Naive thymus-derived CD8-positive, alpha-beta T cell (primary cell): ENCODE measurements at places on chromosomes 1 and 21.

- DNase-seq, result no peak
Observed at GRCh38 chr1:43207229-43207853, 35.2 kb downstream of the CFAP57 start.

- DNase-seq, result no peak
Observed at GRCh38 chr1:35080171-35080854, 1.1 kb downstream of the ZMYM1 start.

GRCh38 chr1:81730881-81731280 lies 69.9 kb upstream of the ADGRL2 start:
- no peak for DNase-seq

GRCh38 chr21:43913928-43914327 lies 48.9 kb downstream of the AGPAT3 start:
- no peak for DNase-seq

DNA sequence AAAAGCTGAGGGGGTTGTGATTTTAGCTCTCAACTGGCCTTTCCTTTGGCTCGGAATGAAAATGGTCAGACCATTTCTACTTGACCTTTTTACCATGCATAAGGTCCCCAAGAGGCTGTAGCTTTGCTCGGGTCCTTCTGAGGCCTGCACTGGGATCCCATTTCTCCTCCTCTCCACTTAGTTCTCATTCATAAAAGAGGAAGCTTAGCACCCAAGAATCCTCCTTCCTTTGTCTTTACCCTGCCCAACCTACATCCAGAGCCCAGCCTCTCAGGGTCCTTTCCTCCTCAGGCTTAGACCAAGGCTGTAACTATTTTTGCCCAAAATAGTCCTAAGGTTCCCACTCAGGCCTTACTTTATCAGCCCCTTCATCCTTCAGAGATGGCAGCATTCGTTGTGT lies 6.0 kb upstream of the SLC27A3 start:
- DNase-seq, result no peak

GRCh38 chr1:245956225-245956624 lies 550.9 kb downstream of the SMYD3 start:
- DNase-seq, result peak; percentile 47

- no peak for DNase-seq
Observed at GRCh38 chr1:96918406-96918805, 196.8 kb downstream of the PTBP2 start.

- no peak for DNase-seq
Observed at GRCh38 chr1:10838541-10838940, 42.1 kb upstream of the CASZ1 start.

DNA sequence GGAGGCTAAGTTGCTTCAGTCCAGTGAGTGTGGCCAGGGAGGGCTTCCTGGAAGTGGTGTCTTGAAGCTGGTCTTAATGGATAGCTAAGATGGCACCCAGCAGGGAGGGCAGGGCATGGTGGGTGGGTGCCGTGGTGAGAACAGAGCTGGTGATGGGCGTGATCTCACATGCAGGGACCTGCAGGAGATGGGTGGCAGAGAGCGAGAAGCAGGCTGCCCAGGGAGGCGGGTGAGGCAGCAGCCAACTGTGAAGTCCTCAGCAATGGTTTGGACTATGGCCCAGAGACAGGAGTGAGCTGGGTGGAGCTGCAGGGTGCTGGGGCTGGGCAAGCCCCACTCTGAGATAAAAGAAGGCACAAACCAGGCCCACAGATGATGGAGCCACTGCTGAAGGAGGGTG lies 50.7 kb downstream of the UMODL1 start:
- no peak for DNase-seq

DNA sequence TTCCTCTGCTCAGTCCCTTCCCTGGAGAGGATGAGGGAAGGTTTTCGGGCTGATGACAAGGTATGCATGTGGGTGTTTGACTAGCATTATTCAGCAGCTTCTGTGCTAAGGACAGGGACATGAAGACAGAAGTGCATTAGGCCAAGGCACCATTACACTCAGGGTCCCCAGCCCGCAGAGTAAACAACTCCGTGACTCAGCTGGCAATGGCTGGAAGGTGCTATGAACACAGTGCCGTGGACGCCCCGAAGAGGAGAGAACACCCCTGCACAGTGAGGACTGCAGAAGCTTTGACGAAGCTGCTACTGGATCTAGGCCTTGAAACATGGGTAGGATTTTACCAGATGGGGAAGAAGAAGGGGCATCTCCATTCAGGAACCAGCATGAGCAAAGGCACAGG lies 13.7 kb upstream of the EPS8L3 start:
- no peak for DNase-seq

- DNase-seq, result no peak
Observed at GRCh38 chr21:39724944-39725343, 20.0 kb upstream of the IGSF5 start.

DNA sequence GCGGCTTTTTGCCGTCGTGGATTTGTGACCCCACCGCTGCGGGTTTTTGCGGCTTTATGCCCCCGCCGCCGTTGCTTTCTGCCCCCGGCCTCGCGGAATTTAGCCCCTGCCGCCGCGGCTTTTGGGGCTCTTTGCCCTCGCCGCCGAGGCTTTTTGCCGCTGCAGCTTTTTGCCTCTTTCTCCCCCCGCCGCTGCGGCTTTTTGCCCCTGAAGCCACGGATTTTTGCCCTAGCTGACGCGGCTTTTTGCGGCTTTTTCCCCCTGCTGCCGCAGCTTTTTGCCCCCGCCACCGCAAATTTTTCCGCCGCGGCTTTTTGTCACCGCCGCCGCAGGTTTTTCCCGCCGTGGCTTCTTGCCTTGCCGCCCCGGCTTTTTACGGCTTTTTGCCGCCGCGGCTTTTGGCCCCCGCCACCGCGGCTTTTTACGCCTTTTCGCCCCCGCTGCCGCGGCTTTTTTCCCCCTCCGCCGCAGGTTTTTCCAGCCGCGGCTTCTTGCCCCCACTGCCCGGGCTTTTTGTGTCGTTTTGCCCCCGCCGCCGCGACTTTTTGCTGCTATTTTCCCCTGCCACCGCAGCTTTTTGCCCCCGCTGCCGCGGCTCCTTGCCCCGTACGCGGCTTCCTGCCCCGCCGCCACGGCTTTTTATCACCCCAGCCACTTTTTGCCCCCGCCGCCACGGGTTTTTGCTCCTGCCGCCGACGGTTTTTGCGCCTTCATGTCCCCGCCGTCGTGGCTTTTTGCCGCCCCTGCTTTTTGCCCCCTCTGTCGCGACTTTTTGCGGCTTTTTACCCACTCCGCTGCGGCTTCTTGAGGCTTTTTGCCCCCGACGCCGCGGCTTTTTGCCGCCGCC lies 3933.6 kb downstream of the SRGAP2C start:
- no peak for DNase-seq

GRCh38 chr21:44090325-44090724 lies 16.9 kb upstream of the PWP2 start:
- DNase-seq, result no peak

DNA sequence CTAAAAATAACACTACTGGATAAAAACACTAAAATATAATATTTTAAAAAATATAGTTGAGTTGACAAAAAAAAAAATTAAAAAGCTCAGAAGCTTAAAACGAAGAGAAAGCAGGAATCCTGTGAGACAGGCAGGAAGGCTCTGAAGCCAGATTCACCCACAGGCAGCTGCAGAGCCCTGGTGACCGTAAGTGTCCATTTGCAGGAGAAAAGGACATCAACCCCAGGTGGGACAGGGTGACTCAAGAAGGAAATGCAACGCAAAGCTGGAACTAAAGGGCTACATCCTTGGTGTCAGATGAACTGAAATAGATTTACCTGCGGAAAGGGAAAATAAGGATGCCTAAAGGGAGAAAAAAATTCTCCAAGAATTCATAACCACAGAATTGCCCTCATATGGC lies 46.8 kb downstream of the USP24 start:
- no peak for DNase-seq

- no peak for DNase-seq
Observed at GRCh38 chr1:105101261-105101660, 1351.6 kb downstream of the AMY1C start.

DNA sequence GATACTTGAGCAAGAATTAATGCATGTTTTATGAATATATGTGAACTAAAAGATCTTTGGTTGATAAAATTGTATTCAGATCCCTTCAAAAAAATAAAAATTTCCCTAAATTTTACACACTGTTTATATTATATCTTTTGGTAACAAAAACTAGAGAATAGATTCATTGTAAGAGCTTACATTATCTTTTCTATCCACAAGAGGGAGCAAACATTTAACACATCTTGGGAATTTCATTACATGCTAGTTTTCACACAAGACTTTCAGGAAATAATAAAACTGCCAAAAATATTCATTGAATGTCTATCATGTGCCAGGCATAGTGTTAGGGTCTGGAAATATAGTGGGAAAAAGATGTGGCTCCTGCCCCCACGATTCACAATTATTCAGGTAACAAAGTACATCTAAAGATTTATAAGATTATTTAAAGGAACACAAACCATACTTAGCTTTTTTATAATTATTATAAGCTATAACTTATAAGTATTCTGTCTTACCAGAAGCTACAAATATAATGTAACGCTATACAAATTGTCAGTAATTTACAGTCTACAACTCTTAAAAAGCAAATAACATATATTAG lies 30.6 kb downstream of the FAF1 start:
- DNase-seq, result no peak

DNA sequence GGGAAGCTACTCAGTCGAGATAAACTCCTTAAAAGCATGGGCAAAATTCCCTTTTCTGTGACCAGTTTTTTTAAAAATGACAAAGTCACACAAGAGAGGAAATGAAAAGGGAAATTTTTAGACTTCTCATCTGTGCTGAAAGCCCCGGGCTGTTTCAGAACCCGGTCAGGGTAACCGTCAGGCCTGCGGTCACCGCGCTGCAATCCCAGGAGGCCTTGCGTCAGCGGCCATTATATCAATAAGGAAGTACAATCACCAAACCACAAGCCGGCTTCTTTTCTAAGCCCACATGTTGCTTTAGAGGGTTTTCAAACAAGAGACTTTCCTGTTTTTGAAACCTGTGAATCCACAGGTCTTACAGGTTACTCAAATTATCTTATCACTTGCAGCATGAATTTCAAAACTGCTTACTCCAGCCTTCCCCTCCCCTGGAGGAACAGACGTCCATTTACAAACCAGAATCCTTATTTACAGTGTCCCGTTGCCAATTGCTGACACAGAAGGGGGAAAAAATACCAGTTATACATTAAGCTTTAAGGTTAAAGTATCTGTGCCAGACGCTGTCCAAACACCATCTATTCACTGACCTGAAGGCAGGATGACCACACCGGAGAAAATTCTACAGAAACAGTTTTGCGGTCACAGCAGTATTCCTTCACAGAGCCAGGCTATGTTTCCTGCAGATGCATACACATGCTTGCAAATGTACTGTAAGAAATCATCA lies 165.3 kb downstream of the TOMM20 start:
- peak; percentile 80 for DNase-seq

GRCh38 chr1:220928725-220929300 lies 49.6 kb downstream of the HLX start:
- DNase-seq, result no peak

GRCh38 chr1:81799939-81800694 lies 617 bp upstream of the ADGRL2 start:
- no peak for DNase-seq

DNA sequence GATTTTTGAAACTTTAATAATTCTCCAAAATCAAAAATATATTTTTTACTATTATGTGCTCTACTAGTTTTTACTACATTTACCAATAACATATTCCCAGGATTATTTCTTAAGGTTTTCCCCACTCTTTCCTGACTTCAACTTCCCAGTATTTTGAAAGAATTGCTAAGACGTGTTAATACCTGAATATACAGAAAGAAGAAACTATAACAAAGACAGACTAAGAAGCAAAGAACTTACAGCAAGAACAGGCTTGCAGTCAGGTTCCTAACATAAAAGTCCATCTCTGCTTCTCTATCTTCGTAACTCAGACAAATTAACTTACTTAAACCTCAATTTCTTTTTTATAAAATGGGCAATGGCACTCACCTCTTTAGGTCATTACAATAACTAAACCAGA lies 63.2 kb downstream of the SRSF11 start:
- DNase-seq, result no peak

DNA sequence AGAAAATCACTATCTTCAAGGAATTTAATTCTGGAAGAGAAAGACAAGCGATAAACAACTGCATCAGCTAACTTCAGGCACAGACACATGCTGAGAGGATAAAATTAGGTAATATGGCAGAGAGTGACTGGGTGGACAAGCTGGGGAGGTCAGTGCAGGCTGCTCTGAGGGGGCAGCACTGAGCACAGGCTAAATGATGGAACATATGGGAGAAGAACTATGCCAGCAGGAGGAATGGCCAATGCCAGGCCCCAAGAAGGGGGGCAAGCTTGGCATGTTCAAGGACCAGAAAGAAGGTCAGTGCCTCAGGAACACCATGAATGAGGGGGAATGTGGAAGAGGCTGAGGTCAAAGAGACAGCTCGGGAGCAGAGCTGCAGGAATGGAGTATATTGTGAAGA lies 190.7 kb upstream of the MAP1LC3C start:
- no peak for DNase-seq
